ENCODE measurements at places on chromosomes 2 and 18.
A peak's percentile ranks its signal among the peaks of the same experiment; 100 is the strongest.

GRCh38 chr2:221350616-221351015 is 221.5 kb downstream of the EPHA4 start:
- no peak for DNase-seq

DNA sequence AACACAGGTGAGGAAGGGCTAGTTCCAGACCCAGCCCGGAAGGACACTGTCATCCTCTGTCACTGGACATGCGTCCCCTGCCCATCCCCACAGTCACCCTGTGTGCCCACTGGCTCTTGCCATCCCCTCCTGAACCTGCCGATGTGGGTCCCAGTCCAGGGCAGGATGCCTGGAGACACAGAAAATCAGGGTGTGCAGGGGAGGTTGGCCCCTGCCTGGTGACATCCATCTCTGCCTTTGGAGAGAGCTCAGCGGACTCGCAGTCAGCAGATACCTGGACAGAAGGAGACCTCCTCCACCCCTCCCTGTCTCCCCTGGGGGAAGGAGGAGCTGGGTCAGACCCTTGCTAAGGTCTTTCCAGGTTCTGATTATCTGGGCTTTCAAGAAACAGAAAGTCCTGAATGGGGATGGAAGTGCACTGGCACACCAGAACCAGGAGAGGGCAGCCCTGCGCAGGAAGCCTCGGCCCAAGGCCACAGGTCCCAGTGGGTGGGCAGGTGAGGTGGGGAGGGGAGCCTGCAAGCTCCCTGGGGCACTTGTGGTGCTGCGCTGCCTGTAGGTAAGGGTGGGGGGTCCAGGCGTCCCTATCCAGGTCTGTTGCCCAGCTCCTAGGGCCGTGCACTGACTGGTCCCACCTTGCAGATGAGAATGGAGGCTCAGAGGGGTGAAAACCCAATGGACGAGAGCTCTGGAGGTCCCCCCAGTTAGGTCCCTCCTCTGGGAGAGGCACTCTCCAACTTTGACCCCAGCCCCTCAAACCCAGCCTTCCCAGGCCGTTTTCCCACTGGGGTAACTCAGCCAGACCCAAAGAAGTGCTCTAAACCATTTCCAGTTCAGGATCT is 9.7 kb upstream of the OTOS start:
- no peak for DNase-seq

DNA sequence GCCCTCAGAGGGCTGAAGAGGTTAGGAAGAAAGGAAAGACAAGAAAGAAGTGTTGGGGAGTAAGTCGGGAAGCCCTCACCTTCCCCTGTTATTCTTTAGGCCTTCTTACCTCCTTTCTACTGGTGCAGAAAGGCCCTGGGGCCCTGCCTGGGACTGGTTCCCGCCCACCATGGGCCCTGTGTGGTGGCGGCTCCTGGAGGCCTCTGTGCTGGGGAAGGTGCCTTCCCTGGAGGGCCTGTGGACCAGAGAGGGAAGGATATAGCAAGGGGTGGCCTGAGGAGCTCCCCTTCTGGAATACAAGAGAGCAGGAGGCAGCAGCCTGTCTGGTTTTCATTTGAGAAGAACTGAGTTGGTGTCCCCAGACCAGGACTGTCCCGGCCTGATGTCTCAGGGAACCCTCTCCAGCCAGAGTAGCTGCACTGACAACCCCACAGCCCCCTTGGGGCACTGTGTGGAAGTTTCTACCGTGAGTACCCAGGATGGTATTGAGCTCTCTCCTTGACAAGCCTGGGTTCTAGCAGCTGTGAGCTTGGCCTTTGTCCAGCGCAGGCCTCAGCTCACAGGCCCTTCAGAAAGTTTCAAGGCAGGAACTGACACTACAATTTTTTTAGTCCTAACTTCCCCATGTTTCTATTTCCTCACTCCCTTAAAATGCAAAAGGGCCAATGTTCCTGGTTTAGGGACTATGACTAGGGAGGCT is 47.1 kb downstream of the EFR3B start:
- DNase-seq, result no peak

GRCh38 chr2:98899041-98899702 is 36.9 kb downstream of the CRACDL start:
- peak; percentile 44 for DNase-seq

GRCh38 chr2:217299590-217299989 is 439.7 kb upstream of the TNP1 start:
- no peak for DNase-seq

- no peak for DNase-seq
These were observed 18.8 kb upstream of the MRPL33 start for GRCh38 chr2:27752551-27753237.

GRCh38 chr2:47602996-47603395 is 179.9 kb upstream of the MSH6 start:
- no peak for DNase-seq

GRCh38 chr2:66582104-66582986 is 147.4 kb downstream of the MEIS1 start:
- DNase-seq, result no peak

DNA sequence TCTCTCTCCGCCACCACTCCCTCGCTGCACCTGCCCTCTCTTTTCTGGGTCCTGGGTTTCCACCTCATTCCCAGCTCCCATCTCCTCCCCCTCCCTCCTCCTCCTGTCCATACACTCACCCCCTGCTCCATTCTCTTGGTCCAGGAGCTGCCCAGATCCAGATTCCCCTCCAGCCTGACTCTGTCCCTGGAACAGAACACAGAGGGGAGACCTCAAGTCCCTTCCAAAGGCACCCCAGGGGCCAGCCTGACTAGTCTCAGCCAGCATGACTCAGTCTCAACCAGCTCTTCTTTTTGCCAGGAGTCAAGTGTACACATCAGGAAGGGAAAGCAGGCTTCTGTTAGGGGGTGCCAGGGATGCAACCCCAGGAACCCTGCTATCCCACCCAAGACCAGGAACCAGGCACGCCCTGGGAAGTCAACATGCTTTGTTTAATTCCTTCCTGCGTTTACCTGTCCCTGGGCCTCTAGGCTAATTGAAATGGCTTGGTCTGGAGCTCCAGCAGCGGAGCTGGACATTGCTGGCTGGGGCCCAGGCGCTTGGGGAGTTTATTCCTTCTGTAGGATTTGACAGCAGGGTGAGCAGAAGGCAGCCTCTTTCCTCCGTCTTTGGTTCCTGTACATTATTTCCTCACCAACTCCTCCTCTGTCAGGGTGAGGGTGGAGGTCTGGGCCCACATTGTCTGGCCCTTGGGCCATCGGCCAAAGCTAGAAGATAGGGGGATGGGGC is 28.4 kb upstream of the SELENOI start:
- no peak for DNase-seq

DNA sequence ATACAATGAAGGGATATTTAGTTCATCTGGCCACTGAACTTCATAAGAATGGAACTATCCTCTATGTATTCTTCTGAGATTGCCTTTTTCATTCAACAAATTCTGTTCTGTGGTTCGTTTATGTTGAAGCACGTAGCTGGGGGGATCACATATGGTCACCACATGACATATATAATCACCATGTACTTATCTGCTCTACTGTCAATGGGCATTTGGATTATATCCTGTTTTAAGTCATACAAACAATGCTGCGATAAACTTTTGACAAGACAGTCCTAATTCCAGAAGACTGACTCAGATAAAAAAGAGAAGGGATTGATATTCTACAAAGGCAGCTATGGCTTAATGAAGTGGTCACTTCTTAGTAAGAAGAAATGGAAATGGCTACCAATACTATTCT is 116.0 kb upstream of the CCDC195 start:
- no peak for DNase-seq

DNA sequence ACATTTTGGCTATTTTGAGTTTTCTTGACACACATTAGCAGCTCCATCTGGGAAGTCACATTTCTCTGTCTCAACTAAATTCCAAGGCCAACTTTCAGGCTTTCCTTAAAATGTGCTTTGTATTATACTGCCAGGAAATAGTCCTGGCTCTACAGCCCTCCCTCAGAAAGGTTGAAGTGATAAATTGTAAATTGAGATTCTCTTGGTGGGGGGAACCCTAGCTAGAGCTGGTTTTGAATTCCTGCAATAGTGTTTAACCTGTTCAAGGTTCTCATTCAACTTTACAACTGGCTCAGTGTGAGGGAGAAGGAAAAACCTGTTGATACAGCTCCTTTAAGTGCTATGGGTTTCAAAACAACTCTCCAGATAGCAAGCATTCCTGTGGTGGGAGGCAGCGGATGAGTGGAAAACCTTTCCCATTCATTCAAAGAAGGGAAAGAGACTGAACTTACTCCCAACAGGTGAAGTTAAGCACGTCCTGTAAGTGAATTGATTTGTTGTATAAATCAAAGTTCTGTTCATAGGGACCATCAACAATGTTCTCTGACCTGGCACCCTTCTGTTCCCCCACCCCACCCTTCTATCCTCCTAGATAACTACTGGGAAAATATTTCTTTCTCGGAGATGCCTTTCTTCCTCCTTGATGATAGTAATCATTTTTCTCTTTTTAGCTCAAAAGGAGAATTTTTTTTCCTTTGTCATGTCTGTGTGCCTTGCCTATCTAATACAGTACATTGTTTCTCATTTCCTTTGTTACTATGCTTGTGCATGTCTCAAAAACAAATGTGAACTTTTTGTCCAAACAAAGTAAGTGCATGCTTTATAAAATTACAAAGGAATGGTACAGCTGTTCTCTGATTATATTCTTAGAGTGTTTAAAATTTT is 44.2 kb upstream of the SLC39A10 start:
- DNase-seq, result no peak

- DNase-seq, result no peak
These were observed 103.9 kb upstream of the PPP1CB start for GRCh38 chr2:28647682-28648081.

DNA sequence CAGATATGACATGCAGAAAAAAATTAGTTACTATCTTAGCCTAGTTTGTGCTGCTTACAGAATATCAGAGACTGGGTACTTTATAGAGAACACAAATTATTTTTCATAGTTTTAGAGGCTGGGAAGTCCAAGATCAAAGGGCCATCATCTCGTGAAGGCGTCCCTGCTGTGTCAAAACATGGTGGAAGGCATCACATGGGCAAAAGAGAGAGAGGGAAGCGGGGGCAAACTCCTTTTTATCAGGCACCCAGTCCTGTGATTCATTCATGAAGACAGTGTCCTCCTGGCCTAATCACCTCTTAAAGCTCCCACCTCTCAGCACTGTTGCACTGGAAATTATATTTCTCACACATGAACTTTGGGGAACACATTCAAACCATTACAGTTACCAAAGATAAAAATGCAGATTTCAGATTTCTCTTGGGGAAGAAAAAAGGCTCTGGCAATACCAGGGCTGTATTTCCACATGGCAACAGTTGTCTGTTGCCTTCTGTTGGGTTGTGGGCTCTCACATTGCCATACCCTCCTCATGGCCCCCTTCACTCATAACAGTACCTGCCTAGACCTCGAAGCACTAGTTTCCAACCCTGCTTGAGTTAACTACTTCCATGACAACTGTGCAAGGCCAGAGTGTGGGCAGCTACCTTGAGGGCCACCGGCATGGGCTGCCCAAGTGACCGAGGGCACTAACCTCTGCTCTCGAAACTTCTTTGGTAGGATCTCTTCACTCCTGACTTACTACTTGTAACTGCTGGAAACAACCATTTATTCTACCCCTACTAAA is 2.7 kb upstream of the ACTR3 start:
- no peak for DNase-seq

DNA sequence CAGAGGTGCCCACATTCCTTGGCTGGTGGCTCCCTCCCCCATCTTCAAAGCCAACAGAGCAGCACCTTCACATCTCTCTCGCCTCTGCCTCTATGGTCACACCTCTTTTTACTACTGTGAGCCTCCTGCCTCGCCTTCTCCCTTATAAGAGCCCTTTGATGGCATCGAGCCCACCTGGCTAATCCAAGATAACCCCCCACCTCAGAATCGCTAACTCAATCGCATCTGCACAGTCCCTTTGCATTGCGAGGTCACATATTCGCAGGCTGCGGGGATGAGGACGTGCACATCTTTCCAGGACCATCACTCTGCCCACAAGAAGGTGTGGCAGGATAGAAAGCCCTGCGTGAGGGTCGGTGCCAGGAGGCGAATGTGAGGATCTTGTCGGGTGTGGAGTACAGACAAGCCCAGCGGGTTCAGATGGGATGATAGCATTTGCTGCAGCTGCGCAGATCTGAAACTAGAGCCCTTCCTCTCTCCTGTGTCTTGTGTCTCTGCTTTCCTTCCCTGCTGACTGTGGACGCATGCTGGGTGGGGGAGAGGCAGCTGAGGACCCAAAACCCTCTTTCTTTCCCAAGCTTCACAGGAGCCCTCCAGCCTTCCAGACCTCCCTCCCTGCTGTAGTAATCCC is 148.3 kb upstream of the HDAC4 start:
- no peak for DNase-seq

DNA sequence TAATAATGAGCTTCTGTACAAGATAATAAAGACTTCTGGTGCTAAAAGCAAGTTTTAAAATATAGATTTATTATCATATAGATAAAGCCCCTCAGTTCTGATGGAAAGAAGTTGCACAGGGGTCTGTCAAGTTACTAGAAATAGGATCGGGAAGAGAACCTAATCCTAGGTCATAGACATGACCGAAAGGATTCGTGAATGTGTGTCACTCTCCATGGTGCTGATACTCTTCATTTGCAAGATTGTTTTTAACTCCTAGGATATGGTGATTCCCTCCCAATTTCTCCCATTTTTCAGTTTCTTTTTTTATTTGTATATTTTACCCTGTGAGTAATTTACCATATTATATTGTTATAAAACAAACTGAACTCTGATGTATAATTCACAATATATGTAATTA is 58.9 kb upstream of the CTNNA2 start:
- no peak for DNase-seq

DNA sequence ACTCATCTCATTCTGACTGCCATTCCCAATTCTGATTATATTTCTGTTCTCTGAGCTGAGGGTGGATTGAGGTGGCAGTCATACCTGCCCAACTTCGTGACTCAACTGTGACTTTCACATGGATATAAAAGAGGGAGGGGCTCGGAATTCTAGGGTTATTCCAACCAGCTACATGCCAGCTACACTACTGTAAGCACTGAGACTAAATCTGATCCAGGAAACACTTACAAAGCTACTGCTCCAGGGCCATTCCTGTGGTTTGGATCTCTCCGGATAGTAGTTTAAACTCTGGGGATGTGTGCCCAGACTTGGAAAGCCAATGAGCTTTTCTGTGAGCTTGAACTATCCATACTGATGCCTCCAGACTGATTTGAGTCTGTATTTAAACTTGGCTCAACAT is 7.9 kb downstream of the MAP2 start:
- DNase-seq, result no peak

- DNase-seq, result no peak
These were observed 101.2 kb downstream of the PTPN4 start for GRCh38 chr2:119860924-119861323.

DNA sequence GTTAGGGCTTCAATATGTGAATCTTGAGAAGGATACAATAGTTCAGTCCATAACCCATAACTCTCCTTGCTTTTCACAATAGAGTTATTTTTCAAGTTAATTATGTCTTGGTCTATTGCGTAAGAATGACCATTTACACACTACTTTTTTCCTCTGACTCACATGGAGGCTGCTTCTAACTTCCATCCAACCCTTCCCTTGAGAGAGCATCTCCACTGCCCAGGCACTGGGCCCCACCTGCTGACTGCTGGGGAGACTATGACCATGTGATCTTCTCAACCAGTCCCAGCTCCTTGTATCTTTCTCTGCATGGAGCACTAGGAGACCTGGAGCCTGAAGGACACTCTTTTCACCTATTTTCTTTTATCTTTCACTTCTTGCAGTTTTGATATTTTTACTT is 251.5 kb downstream of the GPD2 start:
- no peak for DNase-seq
